Thoracic aorta (tissue), 2 donors: ENCODE measurements at places on chromosomes 4 and X. TPM values are rescaled to one million over a fixed set of nuclear protein-coding genes. Genes with fewer than 3 reads are reported as not detected.

RTL5 gene
- 7.6 TPM for total RNA-seq

TMA16 gene
- total RNA-seq = 36.5 TPM

TAB3 gene
- 34.8 TPM for total RNA-seq

CLCN4 gene
- 3.5 TPM for total RNA-seq

PAGE2 gene
- not detected for total RNA-seq

GLRB gene
- total RNA-seq = 9.7 TPM

RBMXL3 gene
- total RNA-seq = not detected

TLR3 gene
- total RNA-seq = 3.5 TPM

USP26 gene
- total RNA-seq = not detected

HS3ST1 gene
- total RNA-seq = 0.14 TPM

HTR2C gene
- not detected for total RNA-seq

NXF2B gene
- not detected for total RNA-seq

SLC16A2 gene
- total RNA-seq = 11.6 TPM

MGARP gene
- 8.9 TPM for total RNA-seq

USP11 gene
- total RNA-seq = 68.6 TPM

PALLD gene
- 705 TPM for total RNA-seq

SSX3 gene
- total RNA-seq = not detected

CCDC120 gene
- 3.6 TPM for total RNA-seq

RHOXF1 gene
- not detected for total RNA-seq

GRIPAP1 gene
- 36.6 TPM for total RNA-seq

TASL gene
- 0.54 TPM for total RNA-seq

RHOXF2B gene
- total RNA-seq = not detected

BEX1 gene
- total RNA-seq = 0.92 TPM

TRMT44 gene
- total RNA-seq = 19.8 TPM

CD38 gene
- 3.2 TPM for total RNA-seq

PDE6B gene
- 3.6 TPM for total RNA-seq

PPP1R2C gene
- not detected for total RNA-seq

CT55 gene
- not detected for total RNA-seq

MEPE gene
- not detected for total RNA-seq

MAGEB10 gene
- not detected for total RNA-seq

EDA gene
- total RNA-seq = 6.1 TPM

TRIM60 gene
- not detected for total RNA-seq

LGI2 gene
- total RNA-seq = 4.0 TPM

FHIP1A gene
- total RNA-seq = 4.9 TPM

EVC2 gene
- 21.4 TPM for total RNA-seq

CLNK gene
- not detected for total RNA-seq

EMD gene
- 74.2 TPM for total RNA-seq

FGFBP2 gene
- total RNA-seq = not detected

ATP8A1 gene
- 15.2 TPM for total RNA-seq

ATP2B3 gene
- 0.68 TPM for total RNA-seq

ZXDB gene
- 17.6 TPM for total RNA-seq

NOX1 gene
- total RNA-seq = not detected

SLC7A11 gene
- 2.6 TPM for total RNA-seq

SLC38A5 gene
- 3.4 TPM for total RNA-seq

TMEM156 gene
- total RNA-seq = not detected

CSAG1 gene
- total RNA-seq = not detected

NPY5R gene
- total RNA-seq = 5.3 TPM

POF1B gene
- 0.81 TPM for total RNA-seq

FHDC1 gene
- total RNA-seq = 0.35 TPM

ARHGAP24 gene
- total RNA-seq = 30.1 TPM

IL13RA1 gene
- 109 TPM for total RNA-seq

YIPF7 gene
- total RNA-seq = not detected

RS1 gene
- total RNA-seq = not detected

PRSS12 gene
- total RNA-seq = 0.27 TPM

FGF13 gene
- total RNA-seq = 18.3 TPM

DACH2 gene
- not detected for total RNA-seq
